ENCODE measurements at places on chromosomes 11 and 22.

- peak; percentile 49 for DNase-seq
These were observed 308.8 kb upstream of the NARS2 start for GRCh38 chr11:78883506-78883905.

DNA sequence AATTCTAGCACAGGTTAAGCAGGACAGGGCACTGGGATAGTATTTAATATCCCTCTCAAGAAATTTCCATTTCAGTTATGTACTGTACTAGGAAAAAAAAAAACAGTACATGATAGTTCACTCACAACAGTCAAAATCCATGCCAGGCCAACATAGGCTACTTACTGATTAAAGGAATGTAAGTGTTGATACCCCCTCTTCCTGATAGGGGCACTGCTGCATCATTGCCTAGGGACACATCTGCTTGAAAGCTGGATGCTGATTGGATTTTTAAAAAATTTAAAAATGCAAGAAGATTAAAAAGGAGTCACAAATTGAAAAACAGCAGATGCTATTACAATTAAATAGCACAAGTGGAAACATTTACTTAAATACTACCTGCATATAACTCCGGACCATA is 43.4 kb downstream of the APOL5 start:
- DNase-seq = no peak

GRCh38 chr22:45671783-45672563 is at the start of gene ATXN10:
Gene ATXN10 (plus strand): TSS chr22:45671834. CDS start chr22:45672064, 230 bp downstream.
- peak; percentile 82 for DNase-seq

DNA sequence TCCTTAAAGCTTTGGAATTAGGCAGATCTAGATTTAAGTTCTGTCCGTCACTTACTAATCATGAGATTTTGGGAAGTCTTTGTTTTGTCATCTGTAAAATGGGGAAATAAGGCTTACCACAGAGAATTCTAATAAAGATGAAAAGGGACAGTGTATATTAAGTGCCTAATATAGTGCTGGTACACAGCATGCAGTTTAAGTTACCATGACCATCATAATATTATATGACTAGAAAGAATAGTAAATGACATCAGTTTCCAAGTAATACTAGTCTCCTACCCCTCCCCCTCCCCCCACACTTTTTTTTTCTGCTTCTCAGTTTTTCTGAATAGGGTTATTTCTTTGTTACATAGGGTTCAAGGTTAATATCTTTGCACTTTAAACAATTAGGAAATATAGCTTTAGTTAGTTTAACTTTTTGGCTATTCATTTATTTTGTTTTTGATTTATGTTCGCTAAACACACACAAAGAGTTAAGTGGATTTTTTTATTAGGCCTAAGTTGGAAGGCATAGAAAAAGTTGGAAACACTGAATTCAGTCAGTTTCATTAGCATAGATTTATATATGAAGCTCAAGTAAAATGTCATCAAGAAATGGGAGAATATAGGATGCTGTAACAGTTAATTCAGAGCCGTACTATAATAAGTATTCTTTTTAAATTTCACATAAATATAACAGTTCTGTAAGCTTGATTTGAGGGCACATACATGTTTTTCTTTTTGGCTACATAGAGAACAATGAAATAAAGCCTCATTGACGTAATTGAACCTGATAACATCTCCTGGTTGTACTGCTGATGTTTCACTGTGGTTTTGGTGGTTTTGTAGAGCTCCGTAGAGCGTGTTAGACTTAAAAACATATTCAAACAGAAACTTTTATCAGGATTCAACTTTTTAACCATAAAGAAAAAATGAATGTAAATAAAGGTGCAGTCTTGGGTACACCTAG is 121.2 kb downstream of the PDE3B start:
- no peak for DNase-seq

GRCh38 chr22:30326255-30326705 is 461 bp downstream of the TBC1D10A start:
- no peak for DNase-seq

DNA sequence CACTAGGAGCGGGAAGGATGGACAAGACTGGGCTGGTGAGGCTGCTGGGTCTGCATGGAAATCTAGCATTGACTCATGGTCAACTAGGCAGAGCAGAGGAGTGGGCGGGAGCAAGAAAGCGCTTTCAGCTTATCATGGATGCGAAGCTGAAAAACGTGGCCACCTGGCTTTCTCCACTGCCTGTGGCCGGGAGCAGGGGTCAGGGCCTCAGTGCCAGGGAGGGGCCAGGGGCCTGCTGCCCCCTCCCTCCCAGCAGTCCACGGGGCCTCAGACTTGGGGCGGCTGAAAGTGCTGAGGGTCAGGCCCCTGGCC is 45.5 kb downstream of the ALX4 start:
- no peak for DNase-seq

GRCh38 chr11:114073828-114074381 is 14.4 kb downstream of the ZBTB16 start:
- no peak for DNase-seq

- DNase-seq = peak; percentile 16
These were observed 87.2 kb upstream of the GRIK4 start for GRCh38 chr11:120424185-120424969.

DNA sequence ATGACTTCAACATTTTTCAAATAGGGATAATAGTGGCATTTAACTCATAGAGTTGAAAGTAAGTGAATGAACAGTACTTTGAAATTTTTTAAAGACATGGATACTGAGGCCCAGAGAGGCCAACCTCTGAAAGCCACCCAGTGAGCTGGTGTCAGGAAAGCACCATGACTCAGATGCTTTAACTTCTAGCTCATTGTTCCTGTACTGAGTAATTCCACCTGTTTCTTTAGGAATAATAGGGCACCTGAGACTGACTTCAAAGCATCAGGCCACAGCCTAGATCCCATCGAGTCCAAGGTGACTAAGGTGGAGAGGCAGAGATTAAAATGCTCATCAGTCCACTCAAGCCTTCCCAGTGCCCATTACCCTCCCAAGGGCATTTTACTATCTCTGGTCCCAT is 491.8 kb upstream of the TENM4 start:
- DNase-seq = no peak

GRCh38 chr11:67062526-67063373 is 6.1 kb downstream of the RHOD start:
- no peak for DNase-seq

DNA sequence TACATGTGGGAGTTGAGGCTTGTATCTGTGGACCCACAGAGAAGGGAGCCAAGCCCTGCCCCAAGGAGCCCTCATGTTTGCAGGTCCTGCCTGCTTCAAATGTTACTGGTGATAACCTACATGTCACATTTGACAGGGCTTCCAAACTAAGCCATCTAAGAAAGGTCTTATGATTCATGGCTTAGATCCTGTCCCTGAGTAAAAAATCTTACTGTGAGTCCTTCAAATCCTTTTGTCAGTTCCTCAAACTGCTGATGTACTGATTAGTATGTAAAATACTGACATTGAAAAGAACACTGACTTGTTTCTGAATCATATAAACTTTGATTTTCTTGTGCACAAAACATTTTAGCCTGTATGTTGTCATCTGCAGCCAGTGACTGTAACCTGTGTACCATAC is 1.0 kb upstream of the PANX1 start:
- DNase-seq = no peak

- DNase-seq = no peak
These were observed 2.8 kb downstream of the MYH9 start for GRCh38 chr22:36384766-36385481.

DNA sequence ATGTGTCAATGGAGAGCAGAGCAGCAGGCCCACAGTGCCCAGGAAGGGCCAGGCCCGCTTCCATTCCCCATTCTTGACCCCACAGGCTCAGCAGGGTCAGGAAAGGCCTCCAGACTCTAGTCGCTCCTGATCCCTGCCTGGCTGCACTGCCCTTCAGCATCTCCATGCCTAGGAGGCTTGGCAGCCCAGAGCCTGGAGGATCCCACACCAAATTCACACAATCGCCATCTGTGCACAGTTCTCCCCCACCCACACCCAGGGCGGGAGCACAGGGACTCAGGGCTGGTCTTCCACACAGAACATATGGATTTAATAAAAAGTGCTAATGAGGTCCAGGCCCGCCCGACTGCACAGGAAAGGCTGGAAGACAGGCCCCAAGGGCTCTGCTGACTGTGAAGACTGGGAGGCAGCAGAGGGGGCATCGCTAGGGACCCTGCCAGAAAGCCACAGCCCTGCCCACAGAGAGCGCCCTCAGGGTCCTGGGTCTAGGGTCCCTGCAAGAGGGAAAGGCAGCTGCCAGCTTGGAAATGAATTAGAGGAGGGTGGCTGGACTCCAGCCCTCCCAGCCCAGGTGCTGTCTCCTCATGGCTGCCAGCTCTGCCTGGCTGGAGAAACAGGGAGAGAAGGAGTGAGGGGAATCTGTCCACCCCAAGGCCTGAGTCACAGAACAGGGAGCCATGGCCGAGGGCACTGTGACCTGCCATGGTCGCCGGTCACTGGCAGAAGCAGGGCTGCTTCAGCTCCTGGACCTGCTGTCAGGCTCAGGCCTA is 39.7 kb downstream of the DKK3 start:
- DNase-seq = no peak

GRCh38 chr11:102318469-102318868 is 1.2 kb downstream of the BIRC3 start:
- no peak for DNase-seq

GRCh38 chr22:20725987-20726558 is 47.8 kb upstream of the SERPIND1 start:
- DNase-seq = no peak

GRCh38 chr11:126765196-126765595 is 235.4 kb downstream of the KIRREL3 start:
- no peak for DNase-seq

GRCh38 chr11:120565466-120566155 is 54.1 kb downstream of the GRIK4 start:
- DNase-seq = no peak

DNA sequence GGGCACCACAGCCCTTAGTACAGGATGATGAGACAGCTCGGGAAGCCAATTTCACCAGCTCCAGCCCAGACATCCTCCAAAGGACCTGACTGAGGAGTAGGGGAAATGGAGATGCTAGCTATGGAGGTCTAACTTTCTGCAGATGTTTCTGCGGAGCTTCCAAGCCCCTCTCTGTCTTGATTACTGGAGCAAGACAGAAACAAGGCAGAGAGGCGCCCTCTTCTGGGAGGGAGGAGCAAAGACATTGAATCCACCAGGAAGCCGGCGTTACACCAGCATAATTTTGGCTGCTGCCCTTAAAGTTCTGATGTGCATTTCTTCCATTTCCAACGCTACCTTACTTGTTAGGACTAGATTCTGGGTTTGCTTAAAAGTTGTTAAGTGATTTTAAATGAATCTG is 107.3 kb upstream of the HSD17B12 start:
- DNase-seq = no peak

GRCh38 chr11:118142809-118143208 is 9.8 kb downstream of the SCN4B start:
- DNase-seq = no peak

- DNase-seq = no peak
These were observed 64.5 kb downstream of the CEP164 start for GRCh38 chr11:117392001-117392690.

GRCh38 chr22:48138855-48139254 is 1376.4 kb downstream of the TBC1D22A start:
- no peak for DNase-seq

GRCh38 chr11:69876013-69876412 is 56.8 kb upstream of the FGF3 start:
- DNase-seq = no peak

DNA sequence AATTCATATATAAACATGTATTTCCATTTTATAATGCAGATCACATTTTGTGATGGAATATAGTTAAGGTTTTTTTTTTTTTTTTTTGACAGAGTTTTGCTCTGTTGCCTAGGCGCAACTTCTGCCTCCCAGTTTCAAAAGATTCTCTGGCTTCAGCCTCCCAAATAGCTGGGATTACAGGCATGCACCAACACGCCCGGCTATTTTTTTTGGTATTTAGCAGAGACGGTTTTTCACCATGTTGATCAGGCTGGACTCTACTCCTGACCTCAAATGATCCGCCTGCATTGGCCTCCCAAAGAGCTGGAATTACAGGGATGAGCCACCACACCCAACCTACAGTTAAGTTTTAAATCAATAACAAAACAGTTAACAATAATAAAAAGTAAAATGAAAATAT is 18.8 kb downstream of the XKR3 start:
- no peak for DNase-seq

DNA sequence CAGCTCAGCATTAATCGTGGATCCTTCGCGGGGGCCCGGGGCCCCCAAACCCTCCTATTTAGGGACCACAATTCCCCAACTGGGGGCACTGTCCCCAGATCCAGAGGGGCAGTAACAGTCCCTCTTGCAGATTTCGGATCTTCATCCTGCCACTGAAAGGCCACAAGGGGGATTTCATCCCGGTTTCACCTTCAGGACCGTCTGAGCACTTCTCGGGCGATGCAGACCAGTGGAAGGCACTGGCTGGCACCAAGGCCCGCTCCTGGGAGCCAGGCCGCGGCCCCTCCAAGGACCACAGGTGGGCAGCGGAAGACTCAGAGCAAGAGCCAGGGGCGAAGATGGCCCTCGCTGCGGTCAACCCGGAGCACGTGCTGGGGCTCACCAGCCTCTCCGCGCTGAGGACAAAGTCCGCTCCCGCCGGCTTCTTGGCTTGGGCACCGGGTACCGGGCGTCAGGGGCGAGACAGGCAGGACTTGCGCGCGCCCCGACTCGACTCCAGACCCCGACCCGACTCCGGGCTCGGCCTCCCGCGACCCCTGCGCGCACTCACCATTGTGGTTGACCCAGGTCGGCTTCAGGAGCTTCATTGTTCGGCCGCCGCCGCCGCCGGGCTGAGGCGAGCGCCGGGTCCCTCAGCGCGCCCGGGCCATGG is 517 bp downstream of the HIRA start:
- no peak for DNase-seq

DNA sequence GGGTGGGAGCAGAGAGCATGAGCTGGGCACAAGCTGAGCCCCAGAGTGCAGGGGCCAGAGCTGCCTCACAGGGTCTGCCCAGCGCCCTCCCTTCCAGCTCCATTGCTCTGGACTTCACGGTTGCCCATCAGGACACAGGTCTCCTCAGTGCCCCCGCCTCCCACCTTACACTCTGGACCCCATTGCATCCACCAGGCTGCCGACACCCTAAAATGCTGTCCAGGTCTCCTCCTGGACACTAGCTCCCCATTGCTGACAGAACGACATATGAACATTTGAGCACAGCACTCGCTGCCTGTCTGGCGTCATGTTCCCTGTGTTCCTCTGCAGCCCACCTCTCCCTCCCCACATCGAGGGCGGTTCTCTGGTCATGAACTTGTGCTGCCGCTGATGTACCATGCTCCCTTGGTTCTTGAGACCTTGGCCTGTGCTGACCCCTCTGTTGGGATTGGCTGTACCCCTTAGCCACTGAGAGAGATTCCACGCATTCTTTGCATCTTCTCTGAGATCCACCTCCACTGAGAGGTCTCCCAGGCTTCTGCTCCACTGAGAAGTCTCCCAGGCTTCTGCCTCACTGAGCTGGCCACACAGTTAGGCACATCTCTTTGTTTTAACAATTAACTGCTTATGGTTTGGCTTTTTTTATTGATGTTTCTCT is 34.2 kb upstream of the NECTIN1 start:
- DNase-seq = no peak

GRCh38 chr11:16262645-16262955 is 93.7 kb downstream of the SOX6 start:
- no peak for DNase-seq

GRCh38 chr11:3095712-3096361 is 38.6 kb upstream of the CARS1 start:
- DNase-seq = no peak

Data from putamen (tissue), 1 donor.